ENCODE measurements at places on chromosomes 16 and 17.
A peak's percentile ranks its signal among the peaks of the same experiment; 100 is the strongest.

- no peak for DNase-seq
These were observed 500 bp downstream of the MAF start for GRCh38 chr16:79599837-79600637.

GRCh38 chr17:73013816-73014663, 78.4 kb downstream of the SLC39A11 start:
- no peak for DNase-seq

GRCh38 chr16:2912330-2913199, 834 bp downstream of the FLYWCH1 start:
- DNase-seq: peak; percentile 28

DNA sequence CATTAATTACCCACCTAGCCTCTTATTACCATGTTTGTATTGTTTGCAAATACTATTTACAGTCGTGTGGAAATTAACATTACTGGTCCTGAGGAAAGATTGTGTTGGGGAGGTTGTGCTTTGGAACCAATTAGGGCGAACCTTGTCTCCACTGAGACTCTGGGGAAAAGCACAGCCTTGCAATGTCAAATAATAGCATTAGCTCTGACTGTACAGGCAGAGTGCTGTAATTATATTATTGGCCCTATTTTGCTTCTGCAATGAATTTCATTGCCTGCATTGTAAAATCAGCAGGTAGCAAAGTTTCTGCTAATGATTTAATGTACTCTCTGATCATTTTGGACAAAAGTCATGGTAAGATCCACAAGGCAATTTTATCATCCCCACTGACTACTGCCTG, 97.0 kb downstream of the WWOX start:
- DNase-seq: no peak

DNA sequence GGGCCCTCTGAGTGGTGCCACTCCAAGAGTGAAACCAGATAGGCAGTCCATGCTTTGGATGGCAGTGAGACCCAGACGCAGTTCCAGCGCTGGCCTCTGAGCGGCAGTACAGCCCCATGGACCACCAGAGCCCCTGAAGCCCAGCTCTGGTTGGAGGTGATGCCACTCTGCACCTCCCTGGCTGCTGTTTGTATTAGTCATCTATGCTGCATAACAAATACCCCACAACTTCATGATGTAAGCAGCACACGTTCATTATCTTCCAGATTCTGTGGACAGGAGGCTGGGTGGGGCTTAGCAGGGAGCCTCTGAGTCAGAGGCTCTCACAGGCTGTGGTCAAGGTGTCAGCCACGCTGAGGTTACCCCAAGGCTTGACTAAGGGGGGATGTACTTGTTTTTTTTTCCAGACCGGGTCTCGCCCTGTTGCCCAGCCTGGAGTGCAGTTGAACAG, 5.1 kb upstream of the NME4 start:
- peak; percentile 23 for DNase-seq

DNA sequence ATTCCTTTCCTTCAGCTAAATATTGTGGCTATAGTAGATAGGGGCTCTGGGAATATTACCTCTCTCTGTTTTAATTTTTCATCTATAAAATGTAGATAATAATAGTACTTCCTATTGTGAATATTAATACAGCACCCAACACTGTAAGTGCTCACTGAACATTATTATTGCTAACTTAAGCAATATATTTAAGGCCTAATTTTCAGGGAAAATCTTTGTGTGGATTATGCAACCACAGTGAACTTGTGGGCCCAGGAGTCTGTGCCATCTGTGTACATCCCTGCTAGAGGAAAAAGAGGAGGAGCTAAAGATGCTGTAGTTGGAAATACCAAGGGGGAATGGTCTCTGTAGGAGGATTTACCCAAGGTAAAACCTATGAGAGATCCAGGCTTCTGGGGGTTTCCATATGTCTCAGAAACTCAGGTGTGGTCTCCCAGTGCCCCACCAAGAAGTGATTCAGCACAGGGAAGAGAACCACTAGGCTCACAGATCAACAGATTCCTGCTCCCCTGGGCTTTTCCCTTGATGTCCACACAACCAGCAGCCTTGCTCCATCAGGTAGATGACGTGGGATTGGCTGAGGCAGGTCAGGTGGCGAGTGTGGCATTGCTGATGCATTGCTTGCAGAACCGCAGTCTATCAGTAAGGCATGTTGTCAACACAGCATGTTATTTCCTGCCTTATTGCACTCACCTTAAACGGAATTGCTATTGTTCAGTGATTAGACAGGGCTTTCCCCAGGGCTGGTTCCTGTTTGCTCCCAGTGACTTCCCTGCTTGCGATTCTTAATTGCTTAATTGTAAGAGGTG, 1.6 kb upstream of the N4BP1 start:
- no peak for DNase-seq

DNA sequence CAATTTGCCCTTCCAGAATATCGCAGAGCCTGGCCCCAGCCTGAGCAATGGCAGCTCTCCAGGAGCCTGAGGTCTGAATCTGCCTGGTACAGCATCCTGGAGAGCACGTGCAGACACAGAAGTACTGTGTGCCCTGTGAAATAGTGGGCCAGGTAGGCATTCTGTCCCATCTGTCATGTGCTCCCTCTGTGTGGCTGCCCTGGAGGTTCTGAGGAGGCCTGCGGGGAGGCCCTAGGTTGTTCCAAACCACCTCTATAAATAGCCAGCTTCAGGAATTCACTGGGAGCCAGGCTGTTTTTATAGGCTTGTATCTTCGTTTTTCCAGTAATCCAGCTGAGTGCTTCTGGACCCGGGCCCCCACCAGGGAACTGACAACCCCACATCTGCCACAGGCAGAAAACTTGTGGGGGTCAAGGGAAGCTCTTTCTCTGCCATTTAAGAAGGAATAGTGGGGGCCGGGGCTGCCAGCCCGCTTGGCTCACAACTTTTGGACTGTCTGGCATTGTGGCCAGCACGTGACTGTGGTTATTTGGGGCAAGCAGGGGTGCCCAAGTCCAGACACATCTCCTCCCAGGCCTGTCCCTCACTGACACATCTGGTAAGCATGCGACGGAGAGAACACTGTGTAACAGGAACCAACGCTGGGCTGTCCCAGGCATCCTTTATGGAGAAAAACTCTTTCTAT, 356.3 kb upstream of the TNRC6C start:
- peak; percentile 68 for DNase-seq

- no peak for DNase-seq
These were observed 9.5 kb downstream of the ZNF771 start for GRCh38 chr16:30416624-30417528.

DNA sequence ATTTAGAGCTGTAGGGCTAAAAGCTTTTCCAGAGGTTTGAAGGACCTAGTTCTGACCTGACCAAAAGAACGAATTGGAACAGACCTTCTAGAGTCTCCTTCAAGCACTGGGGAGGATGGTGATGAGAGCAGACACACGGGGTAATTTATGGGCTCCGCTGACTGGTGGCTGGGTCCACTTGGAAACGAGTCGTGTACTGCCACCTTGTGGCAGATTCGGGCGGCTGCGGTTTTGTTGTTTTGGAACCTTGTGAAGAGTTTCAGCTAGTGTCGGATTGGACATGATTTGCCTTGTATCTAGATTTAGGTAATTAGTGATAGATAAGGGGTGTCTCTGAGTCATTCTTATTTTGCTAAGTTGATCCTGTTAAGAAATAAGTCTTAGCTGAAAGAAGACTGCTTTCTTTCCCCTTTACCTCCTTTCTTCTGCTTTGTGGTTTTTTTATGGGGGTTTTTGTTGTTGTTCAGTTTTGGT, 98.9 kb downstream of the AATF start:
- DNase-seq: peak; percentile 56

- DNase-seq: no peak
These were observed 17.3 kb downstream of the TAC4 start for GRCh38 chr17:49830605-49831004.

GRCh38 chr17:79322211-79323123, 247.8 kb downstream of the ENGASE start:
- DNase-seq: no peak

DNA sequence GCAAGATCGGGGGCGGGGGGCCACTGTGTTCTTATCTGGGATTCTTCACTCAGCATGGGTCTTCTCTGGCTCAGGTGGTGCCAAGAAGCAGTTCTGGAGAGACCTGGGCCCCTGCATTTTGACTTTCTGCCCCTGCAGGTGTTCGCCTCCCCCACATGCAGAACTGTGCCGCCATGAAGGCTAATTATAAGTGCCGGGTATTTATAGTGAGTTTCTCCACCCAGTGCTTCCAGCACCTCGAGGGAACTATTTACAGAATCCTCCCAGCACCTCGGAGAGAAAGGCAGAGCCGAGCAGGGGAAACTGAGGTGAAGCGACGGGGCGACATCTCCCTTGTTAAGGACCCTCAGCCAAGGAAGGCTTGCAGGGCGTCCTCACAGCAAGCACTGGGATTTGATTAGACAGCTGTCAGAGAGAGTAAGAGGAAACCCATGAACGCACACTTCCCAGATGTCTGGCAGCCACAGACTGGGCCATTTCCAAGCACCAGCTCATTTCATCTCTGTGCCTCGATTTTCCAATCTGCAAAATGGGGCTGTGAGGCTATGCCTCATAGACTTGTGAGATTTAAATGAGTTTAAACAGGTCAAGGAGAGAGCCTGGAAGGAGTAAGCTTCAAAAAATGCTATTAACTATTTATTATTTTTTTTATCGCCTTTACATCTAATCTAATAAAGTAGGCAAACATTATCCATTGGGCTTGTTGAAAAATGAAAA, 36.4 kb upstream of the GRIN2A start:
- DNase-seq: no peak

GRCh38 chr17:58331815-58332777, 3.5 kb upstream of the TSPOAP1 start:
- DNase-seq: no peak

GRCh38 chr16:11224096-11224893, 31.7 kb downstream of the SOCS1 start:
- no peak for DNase-seq

GRCh38 chr16:12788758-12789157, 14.9 kb downstream of the CPPED1 start:
- DNase-seq: no peak

- peak; percentile 28 for DNase-seq
These were observed 40.4 kb downstream of the TNRC6A start for GRCh38 chr16:24769806-24770205.

GRCh38 chr17:67246653-67247415, 1.8 kb upstream of the HELZ start:
- DNase-seq: no peak

DNA sequence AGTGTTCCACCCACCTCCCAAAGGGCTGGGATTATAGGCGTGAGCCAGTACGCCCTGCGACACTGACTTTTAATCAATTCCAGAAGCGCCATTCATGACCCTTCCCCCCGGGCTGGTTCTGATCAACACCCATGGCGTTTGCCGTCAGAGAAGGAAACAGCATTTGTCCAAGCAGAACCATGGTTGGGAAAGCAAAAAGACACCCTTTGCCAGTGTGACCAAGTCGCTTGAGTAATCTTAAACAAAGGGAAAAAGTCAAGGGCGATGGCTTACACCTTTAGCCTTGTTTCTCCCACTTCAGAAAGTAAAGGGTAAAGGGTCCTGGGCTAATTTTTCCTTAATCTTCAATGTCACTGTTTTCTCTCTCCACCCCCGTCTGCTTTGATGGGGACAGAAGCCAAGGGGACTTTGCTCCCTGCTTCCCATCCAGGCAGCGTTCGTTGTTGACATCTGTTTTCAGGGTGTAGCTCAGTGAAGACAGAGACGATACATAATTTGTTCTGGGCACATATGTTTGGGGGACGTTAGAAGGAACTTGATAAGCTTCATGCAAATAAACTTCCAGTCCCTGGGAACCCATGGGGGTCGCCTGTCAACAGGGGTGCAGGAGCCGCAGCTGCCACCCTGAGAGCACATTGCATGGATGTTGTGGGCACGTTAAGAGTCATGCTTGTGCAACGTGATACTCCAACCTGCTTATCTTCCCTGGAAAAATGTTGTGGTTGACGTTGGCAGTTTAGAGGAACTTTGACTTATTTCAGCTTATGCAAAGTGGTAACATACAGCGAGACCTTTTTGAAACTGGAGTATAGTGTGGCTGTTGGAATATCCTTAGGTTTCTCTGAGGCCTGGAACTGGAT, 50.6 kb upstream of the TANGO6 start:
- peak; percentile 55 for DNase-seq

- DNase-seq: no peak
These were observed 14.8 kb downstream of the TERB1 start for GRCh38 chr16:66786551-66786950.

GRCh38 chr17:71760062-71760720, 360.6 kb upstream of the SOX9 start:
- DNase-seq: no peak

DNA sequence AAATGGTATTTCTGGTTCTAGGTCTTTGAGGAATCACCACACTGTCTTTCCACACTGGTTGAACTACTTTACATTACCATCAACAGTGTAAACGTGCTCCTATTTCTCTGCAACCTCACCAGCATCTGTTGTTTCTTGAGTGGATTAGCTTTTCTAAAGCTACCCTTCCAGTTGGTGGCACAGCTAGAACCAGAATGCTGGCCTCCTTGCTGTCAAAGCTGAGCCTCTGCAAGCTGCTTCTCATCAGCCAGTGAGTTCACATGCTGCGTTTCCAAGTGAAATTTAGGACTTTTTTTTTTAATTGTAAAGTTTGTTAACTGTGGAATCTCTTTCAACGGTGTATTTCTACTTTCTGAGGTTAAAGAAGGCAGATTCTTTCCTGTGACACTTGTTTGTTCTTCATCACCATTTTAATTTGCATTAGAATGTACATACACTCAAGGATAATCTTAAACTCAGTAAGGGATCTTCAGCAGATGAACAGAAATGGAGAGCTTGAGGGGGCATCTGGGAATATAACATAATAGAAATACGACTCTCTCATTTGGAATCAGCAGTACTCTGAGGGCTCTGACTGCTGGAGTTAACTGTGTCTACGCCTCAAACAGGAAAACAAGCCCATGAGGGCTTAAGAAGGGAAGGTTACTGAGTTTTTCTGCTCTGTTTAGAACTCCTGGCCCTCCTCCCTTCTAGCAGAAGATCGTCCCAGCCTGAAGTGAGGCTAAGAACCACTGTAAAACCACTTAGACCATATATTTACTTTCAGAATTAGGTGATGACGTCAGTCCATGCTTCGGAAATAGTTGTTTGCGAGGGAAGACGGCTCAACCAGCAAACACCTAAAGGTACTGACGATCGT, 148.4 kb upstream of the FAM20A start:
- DNase-seq: no peak

- DNase-seq: no peak
These were observed 35.9 kb upstream of the TOM1L1 start for GRCh38 chr17:54864636-54865356.
